ENCODE measurements at places on chromosomes 12 and 14.

- no peak for DNase-seq
These were observed 87.2 kb downstream of the SPRING1 start for GRCh38 chr12:116650585-116651087.

DNA sequence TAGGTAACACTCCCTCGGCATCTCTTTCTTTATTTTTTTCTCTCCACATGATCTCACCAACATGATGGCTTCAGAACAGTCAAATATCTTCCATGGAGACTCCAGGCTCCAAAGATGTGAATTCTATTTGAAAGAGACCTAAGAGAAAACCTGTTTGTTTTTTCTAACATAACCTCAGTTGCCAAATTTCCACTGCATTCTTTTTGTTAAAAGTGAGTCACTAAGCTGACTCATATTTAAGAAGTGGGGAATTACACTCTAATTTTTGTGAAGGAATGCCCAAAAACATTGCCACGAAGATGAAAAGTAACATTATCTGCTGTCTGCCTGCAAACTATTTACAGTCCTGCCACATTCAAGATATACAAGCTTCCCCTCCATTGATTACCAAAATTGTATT, 1337.6 kb downstream of the LRFN5 start:
- DNase-seq, result no peak

GRCh38 chr12:1917172-1918070, 1.0 kb downstream of the CACNA2D4 start:
- no peak for DNase-seq

GRCh38 chr12:14614704-14615121, 47.0 kb upstream of the PLBD1 start:
- no peak for DNase-seq

DNA sequence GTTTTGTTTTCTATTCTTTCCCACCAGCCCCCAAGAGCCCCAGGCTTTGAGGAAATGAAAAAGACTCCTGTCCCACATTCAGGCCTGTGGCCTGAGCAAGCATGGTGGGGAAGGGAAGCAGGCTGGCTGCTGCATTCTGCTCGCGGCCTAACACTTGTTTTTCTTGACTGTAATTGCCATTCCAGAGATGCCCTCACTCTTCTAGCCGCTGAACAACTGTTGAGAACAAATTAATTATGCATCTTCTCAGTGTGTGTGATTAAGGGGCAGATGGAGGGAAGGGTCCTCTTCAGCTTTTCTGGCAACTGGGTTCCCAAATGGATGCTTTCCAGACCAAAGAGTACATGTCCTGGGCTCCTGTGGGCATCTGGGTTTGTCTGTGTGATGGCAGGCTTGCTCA, 43.3 kb downstream of the ADCK1 start:
- DNase-seq, result no peak

DNA sequence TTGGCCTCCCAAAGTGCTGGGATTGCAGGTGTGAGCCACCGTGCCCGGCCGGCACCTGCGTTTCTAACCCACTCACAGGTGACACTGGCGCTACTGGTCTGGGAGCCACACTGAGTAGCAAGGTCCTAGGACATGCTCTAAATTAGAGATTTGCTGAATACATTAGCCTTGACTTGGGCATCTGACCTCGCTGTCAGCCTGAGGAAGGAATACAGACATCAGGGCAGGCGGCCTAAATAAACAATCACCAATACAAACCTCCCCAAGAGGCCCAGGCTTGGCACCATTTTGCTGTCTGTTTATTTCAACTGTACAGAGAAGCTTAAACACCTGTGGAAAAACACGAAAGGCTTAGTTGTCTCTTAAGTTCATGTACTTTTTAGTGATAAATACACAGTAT, 27.5 kb downstream of the P2RX4 start:
- no peak for DNase-seq

DNA sequence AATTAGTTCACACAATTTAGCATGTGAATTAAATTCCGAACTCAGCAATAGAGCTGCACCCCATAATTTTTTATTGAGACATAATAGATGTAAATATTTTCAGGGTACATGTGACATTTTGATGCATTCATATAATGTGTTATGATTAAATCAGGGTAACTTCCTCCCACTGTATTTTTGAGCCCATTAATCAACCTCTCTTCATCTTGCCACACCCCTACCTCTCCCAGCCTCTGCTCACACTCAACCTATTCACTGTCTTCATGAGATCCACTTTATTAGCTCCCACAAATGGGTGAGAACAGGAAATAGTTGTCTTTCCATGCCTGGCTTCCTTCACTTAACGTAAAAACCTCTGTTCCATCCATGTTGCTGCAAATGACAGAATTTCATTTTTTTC, 14.7 kb downstream of the IL26 start:
- no peak for DNase-seq

DNA sequence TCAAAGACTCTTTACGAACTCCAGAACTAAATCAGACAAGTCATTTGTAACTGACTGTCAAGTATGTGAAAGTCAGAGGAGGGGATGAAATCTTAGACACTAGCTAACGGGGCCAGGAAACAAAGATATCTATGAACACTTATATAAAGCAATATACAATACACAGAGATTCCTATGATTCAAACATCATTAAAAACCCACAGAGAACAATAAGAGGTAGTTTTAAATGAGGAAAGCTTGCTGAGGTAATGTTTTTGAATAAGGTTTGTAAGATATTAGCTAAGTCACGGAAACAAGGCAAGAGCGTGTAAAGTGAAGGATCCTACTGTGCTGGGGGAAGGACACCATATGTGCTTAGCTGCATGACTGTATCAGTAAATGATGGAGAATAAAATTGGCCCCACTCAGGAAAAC, 36.7 kb downstream of the SAV1 start:
- DNase-seq, result no peak

GRCh38 chr14:30883508-30884294, 9.3 kb downstream of the COCH start:
- no peak for DNase-seq

DNA sequence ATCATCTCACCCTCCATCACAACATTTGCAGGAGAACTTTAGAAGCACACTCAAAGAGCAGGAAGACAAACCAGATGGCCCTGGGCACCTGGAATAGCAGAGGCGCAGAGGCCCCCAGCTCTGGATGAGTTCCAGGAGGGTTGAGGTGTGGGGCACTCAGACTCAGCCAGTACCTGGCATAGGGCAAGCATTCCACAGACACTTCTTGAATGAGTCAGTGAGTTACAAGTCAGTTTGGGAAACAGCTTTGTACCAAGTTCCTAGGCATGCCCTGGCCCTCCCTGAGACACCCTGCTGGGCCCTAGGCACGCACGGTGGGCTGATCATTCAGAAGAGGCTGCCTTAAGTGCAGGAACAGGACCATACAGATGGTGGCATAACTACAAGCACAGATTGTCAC, 54.3 kb downstream of the MAP3K9 start:
- no peak for DNase-seq

Measured in NCI-H146 (cell line).